Activated T-helper 2 cell treated with anti-CD3 and anti-CD28 coated beads, Interferon-gamma antibody, Interleukin-2, Interleukin-4, amounts not matched to agents 10 μg/mL and 5 μg/mL and 100 μg/mL, durations not matched to agents 14 hours and 24 hours and 36 hours (primary cell): ENCODE measurements at places on chromosomes 1 and 21. TPM values are rescaled to one million over a fixed set of nuclear protein-coding genes. Genes with fewer than 3 reads are reported as not detected.

MEGF6 gene
- total RNA-seq = 1.7 and 1.9 TPM in 2 replicates

DNA sequence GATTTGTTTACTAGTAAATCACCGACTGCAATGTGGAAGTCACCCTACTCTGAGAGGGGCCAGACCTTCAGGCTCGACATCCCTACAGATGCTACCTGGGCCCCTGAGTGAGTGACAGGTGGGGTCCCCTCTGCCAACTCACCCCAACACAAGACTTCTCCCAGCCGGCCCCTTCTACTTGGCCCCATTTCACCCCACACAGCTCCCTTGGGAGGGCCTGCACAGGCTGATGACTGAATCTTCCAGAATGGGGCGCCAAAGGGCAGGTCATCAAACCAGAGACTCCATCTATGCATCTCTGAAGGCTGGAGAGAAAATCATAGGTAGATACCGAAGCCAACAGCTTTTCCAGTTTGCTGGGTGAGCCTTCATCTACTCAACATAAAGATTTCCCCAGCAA lies 9.4 kb upstream of the S100A8 start:
- no peak for DNase-seq

GRCh38 chr1:214523124-214523824 lies 28.1 kb downstream of the PTPN14 start:
- no peak for DNase-seq

DNA sequence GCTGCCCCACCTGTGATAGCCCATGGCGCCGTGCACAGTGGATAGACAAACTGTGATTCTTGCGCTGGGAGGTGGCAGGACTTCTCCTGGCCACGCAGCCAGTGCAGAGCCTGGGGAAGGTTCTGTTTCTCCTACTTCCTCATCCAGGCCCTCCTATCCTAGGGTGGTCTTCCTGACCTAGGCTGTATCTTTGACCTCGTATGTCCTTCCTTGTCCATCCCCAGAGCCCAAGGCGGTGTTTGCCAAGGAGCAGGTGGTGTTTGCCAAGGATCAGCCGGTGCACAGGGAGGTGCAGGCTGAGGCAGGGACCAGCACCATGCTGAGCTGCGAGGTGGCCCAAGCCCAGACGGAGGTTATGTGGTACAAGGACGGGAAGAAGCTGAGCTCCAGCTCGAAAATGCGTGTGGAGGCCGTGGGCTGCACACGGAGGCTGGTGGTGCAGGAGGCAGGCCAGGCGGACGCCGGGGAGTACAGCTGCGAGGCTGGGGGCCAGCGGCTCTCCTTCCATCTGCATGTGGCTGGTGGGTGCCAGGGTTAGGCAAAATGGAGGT lies 63.9 kb downstream of the OBSCN start:
- DNase-seq = no peak

NLRP3 gene
- total RNA-seq = 0.09 and 0.30 TPM in 2 replicates

- no peak for DNase-seq
Observed at GRCh38 chr1:234525099-234525799, 46.3 kb upstream of the TARBP1 start.

DNA sequence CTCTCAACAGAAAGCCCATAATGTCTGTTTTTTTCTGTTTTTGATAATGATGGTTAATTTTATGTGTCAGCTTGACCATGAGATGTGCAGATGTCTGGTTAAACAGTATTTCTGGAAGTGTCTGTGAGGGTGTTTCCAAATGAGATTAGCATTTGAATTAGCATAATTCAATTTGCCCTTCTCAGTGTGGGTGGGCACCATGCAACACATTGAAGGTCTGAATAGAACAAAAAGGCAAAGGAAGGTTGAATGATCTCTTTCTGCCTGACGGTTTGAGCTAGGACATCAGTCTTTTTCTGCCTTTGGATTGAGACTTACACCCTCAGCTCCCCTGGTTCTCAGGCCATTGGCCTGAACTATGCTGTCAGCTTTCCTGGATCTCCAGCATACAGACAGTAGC lies 34.9 kb upstream of the SPATA6 start:
- DNase-seq = no peak

DNA sequence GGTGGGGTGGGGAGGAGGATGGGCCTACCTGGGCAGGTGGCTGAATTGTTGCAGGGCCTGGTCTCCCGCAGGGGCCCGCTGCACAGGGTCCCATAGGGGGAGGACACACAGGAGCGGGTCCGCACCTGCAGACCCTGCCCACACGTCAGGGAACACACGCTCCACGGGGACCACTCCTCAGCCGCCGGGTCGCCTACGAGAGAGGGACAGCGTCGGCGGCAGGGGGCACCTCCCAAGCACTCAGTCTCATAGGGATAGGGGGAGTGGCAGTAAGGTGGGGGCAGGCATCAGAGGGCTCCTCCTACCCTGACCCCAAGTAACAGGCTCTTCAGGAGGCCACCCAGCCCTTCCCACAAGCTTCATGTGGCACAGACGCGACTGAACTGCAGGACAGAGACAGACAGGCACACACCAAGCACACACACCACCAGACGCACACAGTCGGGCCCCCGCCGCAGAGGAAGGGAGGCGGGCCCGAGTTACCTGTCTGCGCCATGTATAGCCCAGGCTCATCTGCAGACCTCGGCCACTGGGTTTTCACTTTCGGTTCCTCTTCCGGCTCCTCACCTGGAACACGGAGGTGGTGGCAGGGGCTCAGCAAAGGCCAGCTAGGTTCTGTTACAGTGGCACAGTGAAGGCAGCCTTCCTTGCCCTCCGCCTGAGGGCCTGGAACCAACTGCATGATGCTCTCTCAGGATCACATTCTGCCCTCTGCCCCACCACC lies 19.8 kb downstream of the ADGRB2 start:
- DNase-seq = no peak
